ENCODE measurements at places on chromosomes 6 and 20.

DNA sequence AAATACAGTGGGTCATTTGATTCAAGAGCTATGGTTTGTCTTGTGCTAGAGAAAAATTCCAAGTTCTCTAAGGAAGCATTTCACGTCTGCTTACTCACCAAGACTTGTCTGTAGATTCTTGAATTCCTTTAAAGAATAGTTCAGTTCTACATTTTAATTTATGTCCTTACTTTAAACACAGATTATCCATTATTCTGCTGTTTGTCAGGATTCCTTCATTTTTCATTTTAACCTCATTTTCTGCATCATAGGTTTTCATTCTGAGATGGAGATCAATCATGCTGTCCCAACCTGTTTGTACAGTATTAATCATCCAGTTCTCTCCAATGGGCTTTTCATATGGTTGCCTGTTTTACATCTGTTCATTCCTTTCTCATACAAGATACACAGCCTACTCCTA lies 24.5 kb upstream of the POPDC3 start:
- DNase-seq = no peak

DNA sequence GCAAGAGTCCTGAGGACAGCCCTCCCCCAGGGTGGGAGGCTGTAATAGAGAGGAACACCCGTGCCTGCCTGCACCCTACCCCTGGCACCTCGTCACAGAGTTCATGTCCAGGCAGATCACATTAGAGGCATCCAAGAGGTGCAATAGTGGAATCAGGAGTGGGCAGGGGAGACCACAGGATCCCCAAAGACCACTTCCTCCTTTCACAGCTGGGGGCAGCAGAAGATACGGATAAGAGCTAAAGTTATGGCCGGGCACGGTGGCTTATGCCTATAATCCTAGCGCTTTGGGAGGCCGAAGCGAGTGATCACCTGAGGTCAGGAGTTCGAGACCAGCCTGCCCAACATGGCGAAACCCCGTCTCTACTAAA lies 1.5 kb upstream of the CAPN11 start:
- no peak for DNase-seq

DNA sequence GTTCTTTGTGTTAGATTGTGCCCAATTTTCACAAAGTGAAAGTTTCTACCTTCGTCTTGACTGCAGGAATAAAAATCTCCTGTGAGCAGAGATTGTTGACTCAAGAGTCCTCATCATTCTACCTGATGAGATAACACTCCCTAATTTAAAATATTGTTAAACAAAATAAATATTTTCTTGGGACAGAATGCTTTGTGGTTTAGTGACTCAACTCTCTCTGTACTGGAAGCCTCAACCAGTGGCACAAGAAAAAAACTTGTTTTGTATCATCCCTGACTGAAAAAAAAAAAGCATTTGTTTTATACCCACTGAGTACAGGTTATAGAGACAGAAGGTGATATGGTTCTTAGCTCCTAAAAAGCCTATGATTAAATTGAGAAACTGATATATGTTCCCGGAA lies 78.9 kb downstream of the CRYBG1 start:
- no peak for DNase-seq

GRCh38 chr6:158009935-158010585 lies 28.4 kb downstream of the SYNJ2 start:
- DNase-seq = no peak

DNA sequence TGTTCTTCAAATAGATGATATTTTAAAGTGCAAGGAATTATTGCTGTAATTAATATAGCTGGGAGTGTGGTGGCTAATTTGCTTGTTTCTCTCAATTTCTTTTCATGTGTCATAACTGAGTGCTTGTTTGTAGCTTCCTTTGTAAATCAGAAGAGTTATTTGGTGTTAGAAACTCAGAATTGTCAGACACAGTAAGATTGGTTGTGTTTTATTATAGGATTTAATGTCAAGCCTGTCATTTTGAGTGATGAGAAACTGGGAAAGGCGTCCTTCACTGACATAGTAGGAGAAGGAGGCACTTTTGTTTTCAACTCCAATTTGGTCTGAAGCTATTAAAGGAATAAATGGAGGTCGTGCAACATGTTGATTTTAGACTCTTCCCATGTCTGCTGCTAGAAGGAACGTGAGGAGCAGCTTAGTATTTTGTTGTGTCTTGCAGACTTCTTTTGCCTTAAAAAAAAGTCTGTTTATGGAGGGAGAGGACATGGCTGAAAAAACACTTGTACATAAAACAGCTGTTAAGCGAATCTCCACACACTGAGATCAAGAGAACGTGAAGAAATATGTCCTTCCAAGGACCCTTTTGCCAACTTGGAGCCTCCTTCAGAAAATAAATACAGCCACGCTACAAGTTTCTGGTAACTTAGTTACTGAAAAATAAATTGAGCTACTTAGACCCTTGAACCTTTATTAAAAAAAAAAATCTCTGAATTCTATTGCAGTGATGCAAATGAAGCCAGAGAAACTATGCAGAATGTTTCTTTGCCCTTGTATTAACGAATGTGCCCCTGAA lies 59.5 kb downstream of the BMP6 start:
- no peak for DNase-seq

DNA sequence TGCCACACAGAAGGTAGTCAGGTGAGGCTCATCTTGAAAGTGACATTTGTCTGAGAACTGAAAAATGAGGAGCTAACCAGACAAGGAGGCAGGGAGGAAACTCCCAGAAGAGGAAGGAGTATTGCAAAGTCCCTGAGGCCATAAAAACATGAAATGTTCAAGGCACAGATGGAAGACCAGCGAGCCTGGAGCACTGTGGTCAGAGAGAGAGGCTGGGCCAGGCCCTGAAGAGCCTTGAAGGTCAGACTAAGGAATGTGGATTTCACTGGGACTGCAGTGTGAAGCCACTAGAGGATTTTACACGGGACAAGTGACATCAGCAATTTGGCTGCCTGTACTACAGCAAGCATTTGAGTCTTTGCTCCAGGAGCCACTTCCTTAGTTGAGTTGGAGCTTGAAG lies 21.1 kb upstream of the TMEM181 start:
- DNase-seq = no peak

GRCh38 chr6:62393608-62394007 lies 107.6 kb upstream of the KHDRBS2 start:
- DNase-seq = no peak
